Left renal pelvis (tissue), 4 donors: ENCODE measurements at places on chromosomes 4 and X. TPM values are rescaled to one million over a fixed set of nuclear protein-coding genes. Genes with fewer than 3 reads are reported as not detected.

BMP3 gene
- polyA plus RNA-seq = 18.4 TPM

CDX4 gene
- not detected for polyA plus RNA-seq

LIMCH1 gene
- polyA plus RNA-seq = 98.2 TPM

TEX13D gene
- polyA plus RNA-seq = not detected

EREG gene
- 0.42 TPM for polyA plus RNA-seq

GPRASP1 gene
- polyA plus RNA-seq = 14.5 TPM

MAGED4B gene
- polyA plus RNA-seq = 63.5 TPM

GAGE13 gene
- 0.99 TPM for polyA plus RNA-seq

PRRG1 gene
- polyA plus RNA-seq = 14.2 TPM
